T-cell (primary cell): ENCODE measurements at places on chromosomes 3 and 15.
A peak's percentile ranks its signal among the peaks of the same experiment; 100 is the strongest.

DNA sequence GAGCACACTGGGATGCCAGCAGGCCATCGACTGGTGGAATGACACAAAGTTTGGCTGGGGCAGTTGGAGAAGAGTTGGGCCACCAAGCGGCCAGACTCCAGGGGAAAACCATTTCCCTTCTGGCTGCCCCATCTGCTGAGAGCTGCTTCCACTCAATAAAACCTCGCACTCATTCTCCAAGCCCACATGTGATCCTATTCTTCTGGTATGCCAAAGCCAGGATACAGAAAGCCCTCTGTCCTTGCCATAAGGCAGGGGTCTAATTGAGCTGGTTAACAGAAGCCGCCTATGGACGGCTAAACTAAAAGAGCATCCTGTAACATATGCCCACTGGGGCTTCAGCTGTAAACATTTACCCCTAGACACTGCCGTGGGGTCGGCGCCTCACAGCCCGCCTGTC lies 55.1 kb downstream of the NKIRAS1 start:
- no peak for DNase-seq

GRCh38 chr3:38119821-38120692 lies 16.9 kb downstream of the ACAA1 start:
- no peak for DNase-seq

DNA sequence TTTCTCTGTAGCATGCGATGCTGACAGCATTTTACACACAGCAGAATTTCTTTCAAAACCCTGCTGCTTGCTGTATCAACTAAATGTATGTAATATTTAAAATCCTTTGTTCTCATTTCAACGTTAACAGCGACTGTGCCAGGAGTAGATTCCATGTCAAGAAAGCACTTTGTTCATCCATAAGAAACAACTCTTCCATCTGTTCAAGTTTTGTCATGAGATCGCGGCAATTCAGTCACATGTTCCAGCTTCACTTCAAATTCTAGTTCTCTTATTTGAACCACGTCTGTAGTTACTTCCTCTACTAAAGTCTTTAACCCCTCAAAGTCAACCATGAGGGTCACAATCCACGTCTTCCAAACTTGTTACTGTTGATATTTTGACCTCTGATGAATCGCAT lies 50.6 kb downstream of the SMARCC1 start:
- no peak for DNase-seq

DNA sequence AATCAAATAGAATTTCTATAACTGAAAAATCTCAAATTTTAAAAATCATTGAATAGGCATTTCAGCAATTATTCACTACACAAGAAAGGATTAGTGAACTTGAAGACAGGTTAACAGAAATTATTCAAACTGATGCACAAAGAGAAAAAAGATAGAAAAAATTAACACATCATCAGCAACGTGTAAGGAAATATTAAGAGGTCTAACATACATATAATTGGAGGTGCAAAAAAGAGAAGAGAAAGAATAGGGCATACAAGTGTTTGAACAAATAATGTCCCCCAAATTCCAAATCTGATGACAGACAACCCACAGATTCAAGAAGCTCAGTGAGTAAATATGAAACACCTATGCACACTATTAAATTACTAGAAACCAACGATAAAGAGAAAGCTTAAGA lies 57.1 kb downstream of the FBXL2 start:
- DNase-seq = no peak

GRCh38 chr15:64166102-64166890 lies 3.5 kb upstream of the PPIB start:
- no peak for DNase-seq

DNA sequence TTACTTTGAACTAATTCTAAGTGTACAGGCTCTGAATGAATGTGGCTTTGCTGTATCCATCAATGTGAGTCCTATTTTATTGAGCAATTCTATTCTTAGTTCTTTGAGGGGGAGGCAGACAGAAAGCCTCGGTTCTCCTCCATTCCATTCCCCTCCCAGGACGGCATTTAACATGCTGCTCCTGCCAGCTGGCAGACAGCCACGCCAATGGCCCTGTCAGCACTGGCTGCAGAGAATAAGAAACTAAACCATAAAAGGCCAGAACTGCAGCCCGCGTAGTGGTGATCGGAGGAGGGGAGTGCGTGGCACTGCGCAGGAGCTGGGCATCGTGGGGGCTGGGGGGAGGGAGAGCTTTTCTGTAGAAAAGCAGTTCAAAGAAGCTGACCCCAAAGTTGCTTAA lies 76.0 kb upstream of the HACD2 start:
- no peak for DNase-seq

DNA sequence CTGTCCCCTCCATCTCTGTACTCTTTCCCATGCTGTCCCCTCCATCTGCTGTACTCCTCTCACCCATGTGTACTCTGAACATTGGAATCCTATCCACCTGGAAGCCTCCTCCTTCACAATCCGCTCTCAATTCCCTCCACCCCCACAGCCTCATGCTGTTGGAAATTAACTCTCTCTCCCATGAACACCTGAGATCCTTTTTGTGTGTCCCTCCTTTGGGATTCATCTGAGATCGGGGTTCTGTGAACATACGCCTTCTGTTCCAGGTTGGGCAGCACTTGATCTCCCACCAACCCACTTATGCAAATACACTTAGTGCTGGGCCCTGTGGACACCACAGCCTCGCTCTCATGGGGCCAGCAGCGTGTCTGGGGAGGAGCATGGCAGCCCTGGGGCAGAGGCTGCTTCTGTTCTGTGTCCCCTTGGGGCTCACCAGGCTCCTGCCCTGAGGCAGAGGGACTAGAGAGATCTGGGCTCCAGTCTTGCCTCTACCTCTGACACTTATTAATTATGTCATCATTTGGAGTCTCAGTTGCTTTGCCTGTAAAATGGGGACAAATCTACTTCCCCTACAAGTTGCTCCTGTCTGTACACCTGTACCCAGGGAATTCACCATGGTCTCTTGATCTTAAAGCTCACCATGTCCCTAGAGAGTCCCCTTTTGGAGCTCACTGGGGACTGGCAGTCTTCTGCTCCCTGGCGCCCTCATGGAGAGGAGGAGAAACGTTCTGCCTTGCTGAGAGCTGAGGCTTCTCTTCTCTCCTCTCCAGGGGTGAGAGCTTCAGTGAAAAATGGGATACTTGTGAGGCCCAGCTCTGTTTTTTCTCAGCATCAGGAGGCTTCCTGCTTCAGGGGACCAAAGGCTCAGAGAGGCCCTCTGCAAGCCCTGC lies 42.7 kb downstream of the ITGA11 start:
- DNase-seq = no peak

DNA sequence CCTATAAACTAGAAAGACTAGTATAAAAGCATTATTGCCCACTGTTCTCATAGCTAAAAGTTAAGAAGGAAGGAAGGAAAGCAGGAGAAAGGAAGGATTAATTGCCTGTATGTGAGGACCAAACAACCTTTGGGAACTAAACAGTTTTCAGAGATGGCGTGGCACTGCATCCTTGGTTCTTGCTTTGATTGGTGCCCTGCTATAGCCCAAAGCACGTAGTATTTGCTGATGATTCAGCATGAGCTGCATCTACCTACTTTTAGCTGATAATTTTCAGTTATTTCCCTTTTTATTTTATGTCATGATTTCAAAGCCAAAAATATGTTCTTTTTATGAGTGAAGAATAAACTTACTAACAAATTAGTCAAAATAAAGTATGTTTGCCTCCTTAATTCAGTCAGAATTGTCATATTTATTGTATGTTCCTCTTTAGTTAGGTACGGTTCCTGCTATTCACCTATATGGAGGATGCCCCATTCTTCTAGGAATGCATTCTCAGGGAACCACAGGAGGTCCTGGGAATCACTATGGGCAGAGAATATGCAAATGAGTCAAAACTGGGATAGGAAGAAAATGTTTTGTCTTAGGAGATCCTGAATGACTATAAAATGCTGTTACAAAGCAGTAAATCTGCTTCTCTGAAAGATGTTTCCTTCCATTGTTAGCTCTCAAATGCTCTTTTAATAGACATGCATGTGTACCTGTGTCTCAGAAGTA lies 65.4 kb upstream of the THSD4 start:
- no peak for DNase-seq

DNA sequence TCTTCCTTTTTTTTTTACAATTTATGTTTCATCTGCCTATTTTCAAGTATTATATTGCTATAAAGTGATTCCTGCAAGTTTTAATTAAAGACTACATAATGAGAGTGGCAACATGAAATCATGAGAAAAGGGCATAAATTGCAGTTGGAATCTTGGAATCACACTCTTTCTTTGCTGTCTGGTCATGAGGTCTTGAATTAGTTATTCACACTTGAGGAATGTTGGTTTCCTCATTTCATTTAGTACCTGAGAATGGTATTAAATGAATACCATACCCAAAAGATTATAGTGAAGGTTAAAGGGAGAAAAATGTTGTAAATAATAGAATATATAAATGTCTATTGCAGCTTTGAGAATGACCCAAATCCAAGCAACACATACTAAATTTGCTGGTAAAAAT lies 25.8 kb upstream of the CNTN3 start:
- no peak for DNase-seq

DNA sequence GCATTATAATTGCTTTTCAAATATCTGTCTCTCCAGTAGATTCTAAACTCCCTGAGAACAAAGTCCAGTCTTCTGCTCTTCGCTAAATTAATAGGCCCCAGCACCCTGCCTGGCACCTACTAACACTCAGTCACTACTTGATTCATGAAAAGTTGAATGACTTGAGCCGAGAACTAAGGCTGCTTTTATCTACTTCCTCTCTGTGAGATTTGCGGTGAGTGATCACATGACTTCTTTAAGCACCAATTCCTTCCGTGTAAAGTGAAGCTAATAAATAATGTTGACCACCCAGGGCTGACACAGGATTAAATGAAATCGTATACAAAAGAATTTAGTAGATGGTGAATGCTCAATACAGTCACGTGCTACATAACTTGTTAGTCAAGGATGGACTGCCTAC lies 44.6 kb upstream of the PGPEP1L start:
- no peak for DNase-seq

DNA sequence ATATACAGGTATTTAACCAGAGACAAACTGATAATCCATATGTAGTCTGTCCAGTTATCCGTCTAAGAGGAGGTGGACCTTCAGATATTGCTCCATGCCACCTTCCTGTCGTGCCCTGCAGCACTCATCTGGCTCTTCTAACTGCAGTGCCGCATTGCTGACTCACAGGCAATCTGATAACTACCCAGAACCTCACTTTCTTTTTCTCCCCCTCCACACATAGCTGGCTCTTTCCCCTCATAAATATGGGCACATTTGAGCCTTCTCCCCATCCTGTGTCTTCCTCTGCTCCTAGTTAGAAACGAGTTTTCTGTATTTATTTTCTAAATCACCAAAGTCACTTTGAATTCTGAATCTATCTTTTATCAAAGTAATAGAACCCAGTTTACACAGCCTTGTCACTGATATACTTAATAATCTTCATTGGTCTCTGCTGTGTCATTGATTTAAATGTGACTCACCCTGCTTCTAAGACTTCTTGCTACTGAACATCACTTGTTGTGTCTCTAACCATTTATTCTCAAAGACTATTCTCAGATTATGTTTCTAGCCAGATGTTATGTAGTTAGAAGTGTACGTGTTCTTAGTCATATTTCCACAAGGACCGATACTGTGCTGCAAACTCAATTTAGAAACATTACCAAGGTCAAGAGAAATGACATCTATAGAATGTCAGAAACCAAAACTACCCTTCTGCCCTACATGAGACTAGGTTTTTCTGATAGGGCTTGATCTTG lies 17.4 kb upstream of the KCNMB2 start:
- DNase-seq = no peak

DNA sequence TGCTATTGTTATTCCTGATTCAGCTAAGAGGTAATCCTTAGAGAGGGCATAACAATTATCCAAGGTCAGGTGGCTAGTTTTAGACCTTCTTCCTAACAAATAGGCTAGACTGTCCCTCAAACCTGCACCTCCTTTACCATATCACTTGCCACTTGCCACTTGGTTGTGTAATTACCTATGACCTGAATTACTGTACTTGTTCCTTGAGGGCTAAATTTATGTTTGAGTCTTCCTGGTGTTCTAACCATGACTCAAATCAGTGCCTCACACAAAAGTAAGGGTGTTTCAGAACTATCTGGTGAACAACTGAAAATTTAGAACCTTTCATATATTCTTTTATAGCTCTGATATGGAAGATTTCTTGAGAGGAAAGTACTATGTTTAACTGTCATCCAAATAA lies 365.8 kb upstream of the SEMA6D start:
- no peak for DNase-seq

DNA sequence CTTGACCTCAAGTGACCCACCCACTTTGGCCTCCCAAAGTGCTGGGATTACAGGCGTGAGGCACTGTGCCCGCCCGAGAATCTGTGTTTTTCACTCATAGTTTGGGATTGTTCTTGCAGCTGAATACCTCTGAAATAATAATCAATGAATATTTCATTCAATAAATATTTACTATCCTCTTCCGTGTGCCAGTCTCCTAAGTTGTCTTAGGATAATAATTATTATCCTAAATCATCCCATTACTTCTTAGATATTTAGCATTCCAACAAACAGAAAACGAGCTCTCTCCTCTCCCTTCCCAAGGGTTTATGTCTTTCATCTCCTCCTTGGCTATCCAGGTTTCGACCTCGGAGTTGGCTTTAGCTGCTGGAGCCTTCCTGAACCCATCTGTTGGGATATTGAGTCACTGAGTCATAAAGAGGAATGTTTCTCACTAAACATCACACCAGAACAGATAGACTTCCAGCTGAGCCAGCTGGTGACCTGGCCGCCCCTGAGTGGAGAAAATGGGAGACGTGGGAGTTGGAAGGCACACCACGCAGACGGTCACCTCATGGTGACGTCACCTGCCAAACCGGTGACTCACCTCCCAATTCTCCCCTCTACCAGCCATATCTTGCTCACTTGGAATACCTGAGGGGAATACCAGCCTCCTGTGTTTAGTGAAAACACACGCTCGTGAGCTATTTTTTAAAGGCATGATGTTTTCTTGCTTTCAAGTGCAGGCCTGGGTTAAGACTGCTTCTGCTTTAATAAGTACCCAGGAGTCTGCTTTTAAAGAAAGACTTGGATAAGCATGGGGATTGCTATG lies 43.9 kb downstream of the BHLHE40 start:
- no peak for DNase-seq

DNA sequence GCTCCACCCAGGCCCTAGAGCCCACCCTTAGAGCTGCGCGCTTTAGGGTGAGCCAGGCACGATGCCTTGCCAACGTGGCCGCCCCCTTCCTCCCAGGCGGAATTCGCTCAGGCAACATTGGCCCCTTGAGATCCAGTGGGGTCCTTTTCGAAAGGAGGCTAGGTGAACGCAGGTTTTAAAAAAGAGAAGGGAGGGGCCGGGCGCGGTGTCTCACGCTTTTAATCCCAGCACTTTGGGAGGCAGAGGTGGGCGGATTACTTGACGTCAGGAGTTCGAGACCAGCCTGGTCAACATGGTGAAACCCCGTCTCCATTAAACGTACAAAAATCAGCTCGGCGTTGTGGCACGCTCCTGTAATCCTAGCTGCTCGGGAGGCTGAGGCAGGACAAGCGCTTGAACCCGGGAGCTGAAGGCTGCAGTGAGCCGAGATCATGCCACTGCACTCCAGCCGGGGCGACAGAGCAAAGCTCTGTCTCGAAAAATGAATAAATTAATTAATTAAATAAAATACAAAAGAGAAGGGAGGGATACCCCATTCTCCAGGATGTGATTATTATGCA lies 984 bp upstream of the RPP25 start:
- no peak for DNase-seq

- DNase-seq = no peak
Measured at GRCh38 chr15:25422021-25422420, 16.8 kb downstream of the UBE3A start.

- DNase-seq = no peak
Measured at GRCh38 chr15:83991163-83991562, 244.4 kb upstream of the GOLGA6L4 start.

GRCh38 chr3:10454907-10455544 lies 50.4 kb downstream of the ATP2B2 start:
- DNase-seq = no peak

GRCh38 chr15:40769274-40770146 lies at the start of gene C15orf62:
Gene C15orf62, plus strand, starts transcription at chr15:40769980. Its CDS starts 516 bp downstream, at chr15:40770496.
- peak; percentile 53 for DNase-seq
